GM23248 (cell line): ENCODE measurements at places on chromosomes 7 and 10.

DNA sequence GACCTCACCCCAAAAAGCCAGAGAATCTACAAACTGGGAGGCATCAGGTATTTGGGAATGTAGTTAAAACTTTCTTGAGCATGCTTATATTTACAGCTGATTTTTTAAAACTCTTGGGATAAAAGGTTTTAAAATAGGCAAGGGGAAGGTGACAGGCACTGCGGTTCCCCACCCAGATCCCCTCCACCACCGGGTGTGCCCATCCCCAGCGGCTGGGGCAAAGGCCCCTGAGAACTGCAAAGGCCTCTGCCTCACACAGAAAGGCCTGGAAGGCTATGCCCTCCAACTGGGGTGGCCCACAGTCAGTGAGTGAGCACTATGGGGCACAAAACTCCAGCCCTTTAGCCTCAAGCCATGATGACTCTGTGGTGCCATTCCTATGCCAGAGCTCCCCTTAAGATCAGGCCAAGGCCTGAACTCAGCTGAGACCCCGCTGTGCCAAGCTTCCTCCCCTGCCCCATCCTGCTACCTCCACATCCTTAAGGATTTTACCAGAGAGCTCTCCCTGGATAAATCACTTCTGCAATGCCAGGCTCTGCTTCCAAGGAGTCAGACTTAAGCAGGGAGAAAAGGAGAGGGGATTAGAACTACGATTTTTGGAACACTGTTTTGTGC lies 299.1 kb downstream of the GRID1 start:
- no peak for DNase-seq

DNA sequence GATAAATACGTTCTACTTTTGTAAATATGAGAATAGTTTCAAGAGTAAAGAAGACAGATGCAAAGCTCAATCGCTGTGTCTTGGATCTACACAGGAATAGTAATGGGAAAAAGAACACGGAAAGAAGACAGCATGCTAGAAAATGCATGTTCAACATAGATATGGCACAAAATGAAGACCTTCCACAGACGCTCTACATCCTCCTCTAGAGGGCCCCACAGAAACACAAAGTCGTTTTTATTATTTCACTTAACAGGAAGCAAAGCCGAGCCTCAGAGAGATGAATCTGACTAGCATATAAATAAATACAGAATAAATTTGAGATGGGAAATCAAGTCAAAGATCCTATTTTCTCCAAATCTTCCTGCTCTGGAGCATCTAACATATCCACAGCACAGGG lies 292.6 kb downstream of the PARD3 start:
- DNase-seq = no peak

DNA sequence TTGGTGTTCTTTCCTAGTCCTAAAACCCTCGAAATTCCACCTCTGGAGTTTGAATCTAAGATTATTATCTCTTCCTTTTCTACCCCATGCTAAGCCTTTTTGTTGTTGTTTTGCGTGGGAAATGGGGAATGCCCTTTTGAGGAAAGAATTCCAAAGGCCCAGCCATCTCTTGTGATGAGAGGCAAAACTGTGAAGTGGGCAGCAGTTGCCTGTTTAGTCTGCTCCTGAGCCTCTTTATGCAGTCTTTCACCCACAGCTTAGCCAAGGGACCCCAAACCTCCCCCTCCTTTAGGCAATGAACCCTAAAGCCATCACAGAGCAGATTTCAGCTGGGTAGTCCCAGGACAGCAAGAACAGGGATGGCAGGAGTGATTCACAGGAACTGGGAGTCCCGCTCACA lies 95.5 kb downstream of the DNMBP start:
- no peak for DNase-seq

GRCh38 chr7:29120955-29121354 lies 25.4 kb downstream of the CPVL start:
- no peak for DNase-seq

DNA sequence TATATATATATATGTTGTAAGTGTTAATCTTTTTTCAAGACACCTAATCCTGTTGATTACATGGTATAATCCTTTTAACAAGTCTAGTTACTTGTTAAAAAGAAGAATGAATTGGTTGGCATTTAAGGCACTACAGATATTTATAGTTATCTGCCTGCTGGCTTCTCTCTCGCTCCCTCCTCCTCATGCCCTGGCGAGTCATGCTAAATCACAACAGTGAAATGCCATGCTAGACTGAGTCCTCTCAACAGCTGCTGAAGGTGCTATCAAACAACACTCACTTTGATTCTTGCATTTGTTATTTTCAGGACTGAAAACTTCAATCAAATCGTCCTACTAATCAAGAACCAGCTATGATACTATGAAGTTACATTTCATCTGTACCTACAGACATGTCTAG lies 15.4 kb downstream of the NRAP start:
- peak; percentile 48 for DNase-seq

DNA sequence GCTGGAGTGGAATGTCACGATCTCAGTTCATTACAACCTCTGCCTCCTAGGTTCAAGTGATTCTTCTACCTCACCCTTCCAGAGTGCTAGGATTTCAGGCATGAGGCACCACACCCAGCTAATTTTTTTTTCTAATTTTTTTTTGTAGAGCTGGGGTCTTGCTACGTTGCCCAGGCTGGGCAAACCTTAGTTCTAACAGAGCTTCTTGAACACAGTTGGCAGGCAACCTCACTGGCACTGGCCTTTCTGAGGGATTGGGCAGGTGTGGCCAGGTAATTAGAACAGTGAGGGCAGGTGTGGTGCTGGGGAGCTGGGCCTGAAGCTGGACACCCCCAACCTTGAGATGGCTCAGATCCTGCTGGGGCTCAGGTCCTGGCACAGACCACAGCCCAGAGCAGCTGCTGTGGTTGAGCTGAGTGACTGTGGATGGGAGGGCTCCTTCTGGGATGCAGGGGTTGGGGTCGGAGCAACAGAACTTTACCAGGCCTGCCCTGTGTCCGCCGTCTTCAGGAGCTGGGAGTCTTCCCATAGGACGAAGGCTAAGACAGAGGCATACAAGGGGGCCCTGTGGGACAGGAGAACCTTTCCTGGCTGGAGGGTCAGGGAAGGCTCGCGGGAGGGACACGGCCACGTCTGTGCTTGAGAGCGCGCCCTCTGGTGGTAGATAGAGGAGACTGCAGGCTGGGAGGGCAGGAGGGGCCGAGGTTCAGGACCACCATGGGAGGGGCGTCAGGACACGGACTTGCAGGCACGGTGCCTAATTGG lies 48.2 kb downstream of the COL26A1 start:
- peak; percentile 63 for DNase-seq

DNA sequence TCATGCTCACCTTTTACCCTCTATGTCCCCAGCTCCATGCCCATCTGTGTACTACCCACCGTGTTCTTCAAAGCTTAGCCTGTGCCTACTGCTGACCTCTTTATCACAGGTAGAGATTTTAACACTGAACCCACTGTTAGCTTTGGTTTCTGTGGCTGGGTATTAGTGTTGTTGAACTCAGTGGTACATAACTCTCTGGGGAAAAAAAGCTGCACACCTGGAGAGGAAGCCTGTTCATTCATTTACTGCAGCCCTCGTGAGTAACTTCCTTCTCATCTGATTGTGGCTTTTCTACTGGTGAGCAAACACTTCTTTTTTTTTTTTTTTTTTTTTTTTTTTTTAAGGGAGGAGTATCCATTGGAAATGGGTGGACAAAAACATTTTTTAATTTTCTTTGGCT lies 326.3 kb downstream of the CCSER2 start:
- DNase-seq = no peak
